ENCODE measurements at places on chromosomes 2 and 18. TPM values are rescaled to one million over a fixed set of nuclear protein-coding genes. Genes with fewer than 3 reads are reported as not detected.

The PAX8 gene
- 618 TPM for polyA plus RNA-seq

DNA sequence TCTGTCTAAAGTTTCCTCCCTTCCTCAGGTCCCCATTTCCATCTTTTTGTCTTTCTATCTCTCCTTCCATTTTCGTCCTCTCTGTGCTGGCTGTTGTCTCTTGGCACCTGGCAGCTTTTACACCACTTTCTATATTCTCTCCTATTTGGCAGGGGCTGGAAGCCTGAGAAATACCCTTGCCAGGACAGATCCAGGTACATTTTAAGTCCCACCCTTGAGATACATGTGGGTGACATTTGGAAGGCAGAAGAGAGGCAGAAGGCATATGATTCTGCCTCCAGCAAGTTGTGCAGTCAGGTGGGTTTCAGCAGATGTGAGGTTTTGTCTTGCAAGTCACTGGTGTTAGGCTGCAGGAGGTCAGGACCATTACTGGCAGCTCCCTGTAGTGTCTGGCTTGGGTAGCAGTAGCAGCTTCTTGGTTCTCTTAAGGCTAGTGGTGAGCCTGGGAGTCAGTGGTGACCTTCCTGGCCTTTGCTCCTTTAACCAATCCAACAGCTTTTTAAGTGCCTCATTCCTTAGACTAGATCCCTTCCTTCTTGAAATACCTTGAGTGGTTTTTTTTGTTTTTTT, 90.1 kb downstream of the CAPN13 start:
- no peak for DNase-seq

DNA sequence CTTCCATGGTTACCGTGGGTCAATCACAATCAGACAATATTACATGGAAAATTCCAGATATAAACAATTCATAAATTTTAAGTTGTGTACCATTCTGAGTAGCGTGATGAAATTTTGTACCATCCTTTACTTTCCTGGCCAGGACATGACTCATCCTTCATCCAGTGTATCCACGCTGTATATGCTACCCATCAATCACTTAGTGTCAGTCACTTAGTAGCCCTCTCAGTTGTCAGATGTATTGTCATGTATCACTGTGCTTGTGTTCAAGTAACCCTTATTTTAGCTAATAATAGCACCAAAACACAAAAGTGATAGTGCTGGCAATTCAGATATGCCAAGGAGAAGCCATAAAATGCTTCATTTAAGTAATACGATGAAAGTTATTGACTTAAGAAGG, 282.6 kb downstream of the CPS1 start:
- no peak for DNase-seq

- DNase-seq, result no peak
Observed at GRCh38 chr2:866009-866680, 84.5 kb upstream of the SNTG2 start.

The VIT gene
- polyA plus RNA-seq, result not detected

The KHK gene
- polyA plus RNA-seq, result 57.6 TPM

The AQP12B gene
- 0.66 TPM for polyA plus RNA-seq

The SERPINB4 gene
- polyA plus RNA-seq, result not detected

The CTAGE1 gene
- not detected for polyA plus RNA-seq

DNA sequence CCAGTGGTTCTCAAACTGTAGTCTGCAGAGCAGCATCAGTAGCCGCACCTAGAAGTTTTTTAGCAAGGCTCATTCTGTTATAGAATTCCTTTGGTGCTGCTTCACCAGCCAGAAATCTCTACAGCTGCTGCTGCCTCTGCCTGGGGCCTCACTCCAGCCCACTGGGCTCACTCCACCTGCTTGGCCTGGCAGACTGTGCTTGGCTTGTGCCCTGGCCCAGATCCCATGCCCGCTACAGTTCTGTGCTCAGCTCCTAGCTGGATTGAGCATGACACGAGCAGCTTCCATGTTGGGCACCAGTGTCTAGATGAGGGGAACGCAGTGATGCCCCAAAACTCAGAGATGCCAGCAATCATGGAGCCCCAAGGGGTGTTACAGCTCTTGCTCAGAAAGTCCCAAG, 22.6 kb downstream of the MAPK4 start:
- DNase-seq, result no peak

The REG1A gene
- polyA plus RNA-seq, result not detected

Measured in renal pelvis (tissue), 12 donors.